Heart left ventricle (tissue), 16 donors: ENCODE measurements at places on chromosomes 5 and 9. TPM values are rescaled to one million over a fixed set of nuclear protein-coding genes. Genes with fewer than 3 reads are reported as not detected.

- peak; percentile 43 for DNase-seq
Measured at GRCh38 chr9:33379666-33380389, 22.5 kb downstream of the AQP7 start.

DNA sequence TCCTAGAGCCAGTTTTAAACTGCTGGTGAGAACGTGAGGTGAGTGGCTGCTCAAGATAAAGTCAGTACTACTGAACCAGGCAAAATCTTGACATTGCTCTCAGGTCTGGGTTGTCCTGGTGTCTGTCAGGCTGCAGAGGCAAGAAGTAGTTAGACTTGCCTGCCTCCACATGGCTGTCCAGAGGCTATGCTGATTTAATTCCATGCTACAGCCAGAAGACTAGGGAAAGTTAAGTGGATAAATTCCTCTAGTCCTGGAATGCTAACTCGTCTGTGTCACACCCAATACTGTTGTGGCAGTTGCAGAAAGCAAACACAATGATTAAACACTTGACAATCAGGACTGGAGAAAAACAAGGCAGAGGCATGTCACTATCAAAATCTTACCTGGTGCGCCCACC lies 118.9 kb downstream of the ACER2 start:
- no peak for DNase-seq

GRCh38 chr9:2819165-2819564 lies 24.7 kb downstream of the PUM3 start:
- no peak for DNase-seq

Gene JAK2
- 62.9 TPM for total RNA-seq

Gene RPS14
- total RNA-seq = 1,200 TPM

- DNase-seq = no peak
Measured at GRCh38 chr5:34620185-34620584, 35.9 kb upstream of the RAI14 start.

- DNase-seq = no peak
Measured at GRCh38 chr5:96745844-96746531, 61.8 kb downstream of the ERAP1 start.

DNA sequence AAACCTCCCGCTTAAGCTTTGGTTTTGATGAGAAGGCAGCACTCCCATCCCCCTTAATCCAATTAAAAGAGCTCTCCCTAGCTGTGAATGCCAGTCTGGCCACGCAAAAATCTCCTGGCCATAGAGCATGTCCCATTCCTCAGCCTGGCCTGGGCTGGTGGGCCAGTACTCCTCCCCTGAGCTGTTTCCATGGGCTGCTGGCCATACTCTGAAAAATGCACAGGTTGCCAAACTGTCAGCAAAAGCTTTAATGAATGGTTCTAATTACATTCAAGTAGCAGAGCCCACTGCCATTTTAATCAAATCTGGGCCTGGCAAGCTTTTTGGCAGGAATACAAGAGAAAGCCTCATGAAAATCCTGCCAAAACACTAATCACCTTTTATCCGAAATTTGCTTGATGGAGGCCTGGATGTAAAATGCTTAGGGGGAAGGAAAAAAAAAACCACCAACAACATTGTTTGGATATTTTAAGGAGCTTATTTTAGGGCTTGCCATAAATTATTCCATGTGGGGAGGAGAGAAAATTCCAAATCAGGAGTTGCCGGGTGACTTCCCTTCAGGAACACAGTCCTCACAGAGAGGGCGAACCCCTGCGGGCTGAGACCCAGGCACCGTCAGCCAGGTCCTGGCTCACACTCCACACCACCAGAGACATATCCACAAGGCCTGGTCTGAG lies 243.3 kb downstream of the SEC61B start:
- DNase-seq = no peak

GRCh38 chr5:180441564-180442051 lies 52.6 kb upstream of the CNOT6 start:
- DNase-seq = no peak

Gene LRRC26
- total RNA-seq = not detected

DNA sequence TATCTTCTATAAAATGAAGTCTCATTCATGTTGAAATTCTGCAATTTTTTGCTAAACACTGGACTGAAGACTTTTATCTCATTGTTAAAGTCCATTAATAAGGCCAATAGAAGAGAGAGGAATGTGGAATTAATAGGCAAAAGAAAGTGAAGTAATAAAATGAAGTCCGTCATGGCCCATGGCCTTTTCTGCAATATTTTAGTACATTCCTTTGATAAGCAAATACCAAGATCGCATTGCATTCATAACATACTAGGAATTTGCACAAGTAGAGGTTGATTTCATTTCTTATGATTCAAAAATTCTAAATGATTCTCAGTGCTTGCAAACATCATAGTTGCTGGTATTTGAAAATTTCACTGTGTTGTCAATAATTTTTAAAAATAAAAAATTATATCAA lies 664.0 kb downstream of the NR2F1-AS1 start:
- DNase-seq = no peak

DNA sequence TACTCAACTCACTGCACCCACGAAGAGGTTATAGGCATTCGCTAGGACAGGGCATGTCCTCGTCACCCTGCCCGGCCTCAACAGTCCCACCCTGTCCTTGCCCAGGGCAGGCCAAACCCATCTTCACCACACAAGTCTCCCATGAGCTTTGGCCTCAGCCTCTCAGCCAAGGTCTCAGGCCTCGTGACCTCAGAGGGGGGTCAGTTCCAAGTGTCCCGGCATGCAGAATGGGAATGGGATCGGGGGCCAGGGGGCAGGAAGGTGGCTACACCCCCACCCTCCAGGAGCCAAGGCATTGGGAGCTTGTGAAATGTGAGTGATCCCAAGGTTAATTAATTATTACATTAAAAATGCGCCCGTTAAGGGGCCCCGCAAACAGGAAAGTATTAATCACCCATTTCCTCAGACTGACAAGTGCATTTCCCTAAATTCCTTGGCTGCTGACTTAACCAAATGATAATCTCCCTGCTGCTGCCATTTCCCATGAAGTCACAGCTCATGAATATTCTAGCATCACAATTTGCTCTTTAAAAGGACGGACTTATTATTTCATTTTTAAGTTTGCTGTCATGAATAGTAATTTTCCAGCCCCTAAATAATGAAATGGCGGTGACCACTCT lies 8.0 kb upstream of the UBAC1 start:
- DNase-seq = no peak

Gene PLAC8L1
- total RNA-seq = not detected

Gene TAF11L5
- total RNA-seq = not detected

Gene ZBED3
- total RNA-seq = 7.1 TPM

Gene CFAP157
- total RNA-seq = not detected

GRCh38 chr9:19788614-19789271 lies at the start of gene SLC24A2:
Gene SLC24A2, minus strand, starts transcription at chr9:19789037.
- DNase-seq = no peak

- no peak for DNase-seq
Measured at GRCh38 chr9:98333703-98334582, 78.5 kb upstream of the TBC1D2 start.

GRCh38 chr9:95132366-95133324 lies 184.9 kb downstream of the FANCC start:
- no peak for DNase-seq

DNA sequence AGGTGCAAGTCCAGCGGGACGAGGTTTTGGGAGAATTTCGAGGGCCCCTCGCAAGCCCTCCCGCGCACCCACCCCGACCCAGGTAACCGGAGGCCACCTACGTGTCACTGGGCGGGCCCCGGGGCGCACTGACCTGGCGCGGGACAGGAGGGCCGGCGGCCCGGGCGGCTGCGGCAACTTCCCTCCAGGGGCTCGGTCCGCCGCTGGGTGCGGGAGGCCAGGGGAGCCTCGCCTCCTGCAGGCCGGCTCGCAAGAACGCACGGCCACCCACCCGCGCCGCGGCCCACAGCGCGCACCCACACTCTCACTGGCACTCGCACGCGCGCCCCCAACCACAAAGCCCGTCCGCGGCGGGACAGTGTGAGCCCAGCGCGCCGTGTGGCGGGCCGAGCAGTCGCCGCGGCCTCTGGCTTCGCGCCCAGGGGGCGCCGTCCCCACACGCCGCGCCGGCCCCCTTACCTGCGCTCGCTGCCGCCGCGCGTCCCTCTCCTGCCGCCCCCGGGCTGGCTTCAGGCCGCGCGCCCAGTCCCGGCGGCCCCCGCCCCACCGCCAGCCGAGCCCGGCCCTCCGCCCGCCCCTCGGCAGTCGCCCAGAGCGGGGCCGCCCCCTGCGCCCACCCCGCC lies 451 bp downstream of the LPAR1 start:
- DNase-seq = peak; percentile 35

DNA sequence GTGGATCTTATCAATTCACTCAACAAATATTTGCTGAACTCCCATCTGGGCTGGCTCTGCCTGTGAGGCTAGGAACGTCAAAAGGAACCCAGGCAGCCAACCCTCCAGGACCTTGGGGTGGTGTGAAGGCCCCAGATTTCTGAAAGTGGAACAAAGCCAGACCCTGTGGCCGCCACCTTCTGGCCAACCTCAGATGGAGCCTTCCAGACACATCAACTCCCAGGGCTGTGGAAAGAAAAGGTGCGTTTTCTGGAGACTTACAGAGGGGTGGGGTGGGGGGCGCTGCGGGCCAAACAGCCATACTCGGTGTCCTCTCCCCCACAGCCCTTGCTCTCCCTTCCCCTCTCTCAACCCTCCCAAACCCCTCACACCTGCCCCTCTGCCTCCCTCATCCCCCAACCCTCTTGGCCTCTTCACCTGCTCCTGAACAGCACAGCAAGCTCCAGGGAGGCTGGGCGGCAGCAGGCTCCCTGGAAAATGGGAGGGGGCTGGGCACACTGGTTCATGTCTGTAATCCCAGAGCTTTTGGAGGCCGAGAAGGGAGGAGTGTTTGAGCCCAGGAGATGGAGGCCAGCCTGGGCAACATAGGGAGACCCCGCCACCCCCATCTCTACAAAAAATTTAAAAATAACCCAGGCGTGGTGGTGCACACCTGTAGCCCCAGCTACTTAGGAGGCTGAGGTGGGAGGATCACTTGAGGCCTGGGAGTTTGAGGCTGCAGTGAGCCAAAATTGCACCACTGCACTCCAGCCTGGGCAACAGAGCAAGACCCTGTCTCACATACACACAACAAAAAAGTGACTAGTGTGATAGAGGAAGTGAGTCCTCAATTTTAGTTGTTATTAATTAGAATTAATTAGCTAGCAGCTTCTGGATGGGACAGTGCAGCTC lies 45.0 kb upstream of the PRRC2B start:
- DNase-seq = no peak

DNA sequence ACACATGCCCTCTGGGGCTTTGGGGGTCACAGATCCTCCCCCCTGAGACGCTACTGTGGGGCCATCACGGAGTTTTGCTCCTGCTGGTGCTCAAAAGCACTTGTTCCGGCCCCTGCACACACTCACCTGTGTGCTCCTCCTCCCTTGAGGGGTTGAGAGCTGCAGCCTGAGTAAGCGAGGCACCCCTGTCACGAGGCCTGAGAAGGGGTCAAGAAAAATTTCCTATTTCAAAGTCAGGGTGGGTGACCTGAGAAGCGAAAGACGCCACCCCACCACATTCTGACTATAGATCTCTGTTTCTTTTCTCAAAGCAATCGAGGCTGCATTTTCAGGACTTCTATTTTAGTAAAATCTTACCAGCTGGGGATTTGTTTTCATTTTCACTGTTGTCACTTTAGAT lies 138.5 kb downstream of the DCP2 start:
- DNase-seq = no peak

- no peak for DNase-seq
Measured at GRCh38 chr5:163809473-163809872, 304.1 kb downstream of the MAT2B start.

Gene AGXT2
- total RNA-seq = not detected

Gene CYFIP2
- total RNA-seq = 34.3 TPM

Gene NSA2
- 67.7 TPM for total RNA-seq

DNA sequence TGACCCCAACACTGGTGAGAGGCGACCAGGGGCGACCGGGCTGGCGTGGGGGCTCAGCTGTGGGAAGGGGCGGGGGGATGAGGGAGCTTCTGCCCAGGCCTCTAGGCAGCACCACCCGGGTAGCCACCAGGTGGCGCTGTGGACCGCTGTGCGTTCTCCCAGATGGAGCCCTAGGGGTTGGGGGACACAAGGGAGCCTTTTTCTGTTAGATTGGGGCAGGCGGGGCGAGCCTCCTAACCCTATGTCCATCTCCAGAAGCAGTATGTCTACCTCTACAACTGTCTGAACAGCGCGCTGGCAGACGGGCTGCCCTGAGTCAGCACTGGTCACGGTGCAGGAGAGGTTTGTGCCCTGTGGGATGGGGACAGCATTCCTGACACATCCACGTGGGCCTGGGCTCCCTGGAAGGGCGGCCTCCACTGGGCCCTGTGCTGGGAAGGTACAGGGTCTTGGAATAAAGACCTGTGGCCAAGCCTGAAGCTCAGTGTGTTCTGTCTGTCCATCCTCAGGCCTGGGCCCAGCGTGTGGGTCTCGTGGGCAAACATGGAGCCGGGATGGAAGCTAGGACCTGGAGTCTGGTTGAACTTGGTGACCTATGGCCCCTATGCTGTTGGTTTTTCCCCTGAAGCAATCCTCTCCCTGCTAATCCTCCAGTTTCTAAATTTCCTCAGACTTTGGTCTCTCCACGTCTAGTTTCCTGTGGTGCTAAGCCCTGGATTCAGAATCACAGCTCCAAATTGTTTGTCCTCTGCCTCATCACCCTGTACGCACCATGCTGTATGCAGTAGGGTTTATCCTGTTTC lies 23.1 kb upstream of the SPTLC1 start:
- peak; percentile 64 for DNase-seq

GRCh38 chr5:56152437-56152836 lies 80.7 kb downstream of the ANKRD55 start:
- no peak for DNase-seq

GRCh38 chr9:134191455-134192209 lies 27.3 kb upstream of the RNU6ATAC start:
- no peak for DNase-seq

DNA sequence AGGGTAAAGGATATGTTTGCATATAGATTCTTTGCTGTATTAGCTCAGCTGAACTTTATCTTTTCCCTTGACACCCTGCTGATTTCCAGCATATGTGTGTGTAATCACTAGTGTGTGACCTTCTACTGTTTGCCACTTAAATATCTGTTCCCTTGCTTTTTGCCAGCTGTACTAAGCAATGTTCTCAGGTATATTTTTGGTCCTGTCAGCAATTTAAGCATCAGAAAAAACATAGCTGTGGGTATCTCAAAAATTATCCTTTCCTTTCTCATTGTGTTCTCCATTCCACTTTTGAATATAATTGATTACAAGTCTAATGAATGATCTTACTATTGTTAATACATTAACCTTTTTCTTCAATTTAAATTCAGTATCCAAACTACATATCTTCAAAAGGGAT lies 59.2 kb upstream of the CDH10 start:
- no peak for DNase-seq

GRCh38 chr9:13412331-13412730 lies 132.8 kb upstream of the MPDZ start:
- DNase-seq = no peak

GRCh38 chr9:130107234-130107861 lies 53.6 kb downstream of the GPR107 start:
- DNase-seq = peak; percentile 81

GRCh38 chr5:159184858-159185381 lies 24.4 kb downstream of the RNF145 start:
- no peak for DNase-seq

DNA sequence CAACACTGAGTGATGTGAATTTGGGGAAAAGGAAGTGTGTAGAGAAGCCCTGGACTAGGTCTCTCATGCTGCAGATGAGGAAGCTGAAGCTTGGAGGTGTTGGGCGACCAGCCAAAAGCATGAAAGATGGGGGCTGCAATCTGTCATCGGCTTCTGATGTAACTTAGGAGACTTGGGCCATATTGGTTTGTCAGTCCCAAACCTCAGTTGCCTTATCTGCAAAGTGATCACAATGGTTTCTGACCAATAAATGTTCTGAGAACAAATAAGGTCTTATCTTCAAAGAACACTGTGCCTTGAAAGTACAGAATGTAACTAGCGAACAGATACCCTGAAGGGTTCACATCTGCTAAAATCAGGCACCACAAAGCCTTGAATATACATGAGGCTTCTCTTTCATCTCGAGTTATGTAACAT lies 198.4 kb upstream of the NR3C1 start:
- no peak for DNase-seq
